ENCODE measurements at places on chromosomes 16 and 17.

DNA sequence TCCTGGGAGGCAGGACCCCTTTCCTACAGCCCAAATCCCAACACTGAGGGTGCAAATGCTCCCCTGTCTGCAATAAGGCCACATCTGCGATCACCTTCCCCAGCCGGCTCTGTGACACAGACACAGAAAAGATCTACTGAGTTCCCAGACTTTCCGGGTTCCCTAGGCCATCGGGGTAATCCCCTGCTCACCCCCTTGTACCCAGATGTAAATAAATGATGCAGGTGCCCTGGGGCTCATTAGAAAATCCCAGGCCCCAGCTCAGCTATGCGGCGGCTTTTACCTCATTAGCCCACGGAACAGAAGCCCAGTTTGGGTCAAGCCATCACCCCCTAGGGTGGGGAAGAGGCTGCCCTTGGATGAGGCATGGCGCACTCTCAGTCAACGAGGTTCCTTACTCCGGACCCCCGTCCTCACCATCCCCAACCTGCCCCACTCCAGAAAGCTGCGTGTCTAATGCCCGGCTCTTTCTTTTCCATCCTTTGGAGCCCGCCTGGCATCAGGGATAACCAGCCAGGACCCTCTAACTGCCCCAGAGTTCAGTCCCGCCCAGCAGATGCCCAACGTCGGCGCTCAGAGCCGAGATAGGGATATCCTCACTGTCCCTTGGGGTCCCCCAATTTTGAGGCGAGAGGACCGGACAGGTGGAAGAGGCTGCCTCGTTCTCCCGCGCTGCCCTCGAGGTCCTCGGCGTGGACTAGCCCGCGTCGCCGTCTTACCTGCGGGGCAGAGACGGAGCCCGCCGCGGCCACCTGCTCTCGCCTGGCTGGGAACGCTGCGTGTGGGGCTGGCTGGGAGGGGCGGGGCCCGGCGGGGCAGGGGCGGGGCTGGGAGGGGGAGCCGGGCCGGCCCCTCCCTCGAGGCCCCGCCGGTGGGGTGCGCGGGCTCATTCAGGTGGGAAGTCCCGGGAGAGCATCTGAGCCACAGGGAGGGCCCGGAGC, at the start of gene ZNF385C:
TSS of gene ZNF385C (minus strand) at position 783 of the 941 bp plus-strand sequence. CDS start 35,417 bp downstream, outside the sequence.
- no peak for DNase-seq

DNA sequence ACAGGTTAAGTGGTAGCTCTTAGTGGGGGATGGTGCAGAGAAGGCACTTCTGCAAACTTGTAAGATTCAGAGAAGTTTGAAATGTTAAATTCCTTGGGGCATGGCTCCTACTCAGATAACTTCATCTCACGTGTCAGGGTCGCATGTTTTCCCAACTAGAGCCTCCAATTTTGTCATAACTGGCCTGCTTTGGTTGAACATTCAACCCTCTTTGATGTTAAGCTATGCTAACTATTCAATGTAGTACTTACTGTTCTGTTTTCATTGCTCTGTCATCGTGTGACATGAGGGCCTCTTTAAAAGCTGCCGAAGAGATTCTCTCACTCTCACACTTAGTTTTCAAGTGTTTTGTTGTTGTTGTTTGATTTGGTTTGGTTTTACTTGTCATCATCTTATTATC, 280.8 kb downstream of the CDH11 start:
- no peak for DNase-seq

GRCh38 chr16:69927056-69927757, 23.9 kb upstream of the CLEC18A start:
- DNase-seq: no peak

DNA sequence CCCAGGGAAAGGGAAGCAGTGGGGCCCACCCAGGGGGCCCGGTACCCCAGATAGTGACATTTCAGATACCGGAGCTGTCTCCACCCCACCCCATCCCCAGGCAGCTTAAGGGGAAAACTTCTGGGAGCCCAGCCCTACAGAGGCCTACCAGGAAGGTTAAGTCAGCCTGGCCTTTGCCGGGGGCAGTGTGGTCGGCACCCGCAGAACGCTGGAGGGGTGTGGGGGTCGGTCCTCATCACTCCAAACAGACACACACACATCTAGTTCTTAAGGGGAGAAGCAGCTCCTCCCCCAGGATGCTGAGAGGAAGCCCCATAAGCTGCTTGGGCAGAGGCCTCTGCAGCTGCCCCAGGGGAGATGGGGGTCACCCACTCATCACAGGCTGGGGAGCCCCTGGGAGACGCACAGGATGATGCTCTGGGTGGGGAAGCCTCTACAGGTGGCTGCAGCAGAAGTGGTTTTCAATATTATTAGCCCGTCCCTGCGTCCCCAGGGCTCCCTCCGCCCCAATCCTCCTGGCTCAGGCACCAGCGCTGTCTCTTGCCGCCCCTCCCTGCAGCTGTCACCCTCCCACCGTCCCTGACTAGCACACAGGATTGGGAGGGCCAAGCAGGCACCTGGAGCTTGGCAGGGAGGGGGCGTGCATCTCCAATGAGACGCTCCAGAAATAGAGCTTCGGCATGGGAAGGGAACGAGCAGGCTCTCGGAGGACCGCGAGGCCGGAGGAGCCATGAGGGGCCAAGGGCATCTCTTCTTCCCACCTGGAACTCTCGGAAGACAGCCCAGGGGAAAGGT, 1.4 kb upstream of the ABR start:
- DNase-seq: no peak

- DNase-seq: no peak
These were observed 1.0 kb upstream of the MCRIP2 start for GRCh38 chr16:640614-641013.

DNA sequence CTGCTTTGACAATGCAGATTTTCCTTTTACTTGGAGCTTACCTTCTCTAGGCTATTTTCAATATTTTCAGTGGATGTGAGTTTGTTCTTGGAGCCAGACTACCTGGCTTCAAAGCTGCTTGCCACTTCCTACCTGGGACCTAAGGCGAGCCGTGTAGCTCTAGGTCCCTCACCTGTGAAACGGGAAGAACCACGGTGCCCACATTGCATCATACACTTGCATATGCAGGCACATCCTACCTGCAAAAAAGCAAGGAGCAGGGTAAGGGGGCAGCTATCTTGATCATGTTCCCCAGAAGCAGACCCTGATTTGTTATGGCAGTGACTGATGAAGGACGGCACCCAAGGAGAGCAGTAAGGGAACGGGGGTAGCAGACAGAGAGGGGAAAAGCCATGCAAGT, 27.0 kb upstream of the MPRIP start:
- DNase-seq: no peak

- peak; percentile 55 for DNase-seq
These were observed 178.7 kb downstream of the SEC14L1 start for GRCh38 chr17:77319211-77320043.

GRCh38 chr16:75282466-75283281, 31.2 kb upstream of the BCAR1 start:
- no peak for DNase-seq

DNA sequence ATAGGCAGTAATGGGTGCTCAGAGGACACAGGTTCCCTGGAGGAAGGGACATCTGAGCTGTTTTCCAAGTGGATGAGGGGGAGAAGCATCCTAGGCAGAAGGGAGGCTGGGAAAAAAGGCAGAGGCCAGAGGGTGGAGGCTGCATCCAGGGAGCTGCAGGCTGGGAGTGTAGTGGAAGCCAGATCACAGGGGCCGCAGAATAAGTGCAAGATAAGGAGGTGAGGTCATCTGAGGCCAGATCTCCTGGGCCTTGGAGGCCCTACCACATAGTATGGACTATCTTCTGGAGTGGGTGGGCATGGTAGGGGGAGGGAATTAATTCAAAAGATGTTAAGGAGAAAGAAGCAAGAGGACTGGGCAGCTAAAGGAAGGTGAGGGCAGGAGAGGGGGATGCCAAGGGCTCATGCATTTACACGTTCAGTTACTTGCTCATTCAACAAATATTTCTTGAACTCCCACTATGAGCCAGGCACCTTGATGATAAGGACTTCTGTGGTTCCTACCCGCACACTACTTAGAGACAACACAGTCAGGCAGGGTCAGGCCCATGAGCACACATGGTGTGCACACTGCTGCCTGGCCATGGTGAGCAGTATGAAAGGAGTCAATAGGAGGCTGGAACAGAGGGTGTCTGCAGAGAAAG, 2.4 kb upstream of the RIPOR1 start:
- DNase-seq: no peak

- no peak for DNase-seq
These were observed 38.0 kb downstream of the AXIN2 start for GRCh38 chr17:65523411-65523810.

DNA sequence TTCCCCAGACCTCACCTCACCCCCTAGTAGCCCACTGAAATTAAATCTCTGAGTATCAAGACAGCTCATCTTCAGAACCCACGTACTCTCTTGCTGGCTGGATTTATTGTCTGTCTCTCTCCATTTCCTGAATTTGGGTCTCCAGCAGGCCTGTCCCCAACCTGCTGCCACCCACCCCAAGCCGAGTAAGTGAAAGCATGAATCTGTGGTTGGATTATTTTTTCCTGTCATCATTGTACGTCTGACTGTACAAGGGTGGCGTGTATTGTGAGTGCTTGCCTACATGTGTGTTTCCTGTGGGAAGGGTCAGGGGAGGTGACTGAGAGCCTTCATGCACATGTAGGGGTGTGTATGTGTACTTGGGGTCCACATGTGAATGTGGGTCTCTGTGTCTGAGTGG, 5.4 kb downstream of the TNP2 start:
- no peak for DNase-seq

DNA sequence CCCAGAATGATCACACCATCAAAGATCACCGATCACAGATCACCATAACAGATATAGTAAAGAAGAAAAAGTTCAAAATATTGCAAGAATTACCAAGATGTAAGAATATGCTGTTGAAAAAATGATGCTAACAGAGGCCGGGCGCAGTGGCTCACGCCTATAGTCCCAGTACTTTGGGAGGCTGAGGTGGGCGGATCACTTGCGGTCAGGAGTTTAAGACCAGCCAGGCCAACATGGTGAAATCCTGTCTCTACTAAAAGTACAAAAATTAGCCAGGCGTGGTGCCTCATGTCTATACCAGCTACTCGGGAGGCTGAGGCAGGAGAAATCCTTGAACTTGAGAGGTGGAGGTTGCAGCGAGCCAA, 53.2 kb downstream of the CPPED1 start:
- DNase-seq: no peak

DNA sequence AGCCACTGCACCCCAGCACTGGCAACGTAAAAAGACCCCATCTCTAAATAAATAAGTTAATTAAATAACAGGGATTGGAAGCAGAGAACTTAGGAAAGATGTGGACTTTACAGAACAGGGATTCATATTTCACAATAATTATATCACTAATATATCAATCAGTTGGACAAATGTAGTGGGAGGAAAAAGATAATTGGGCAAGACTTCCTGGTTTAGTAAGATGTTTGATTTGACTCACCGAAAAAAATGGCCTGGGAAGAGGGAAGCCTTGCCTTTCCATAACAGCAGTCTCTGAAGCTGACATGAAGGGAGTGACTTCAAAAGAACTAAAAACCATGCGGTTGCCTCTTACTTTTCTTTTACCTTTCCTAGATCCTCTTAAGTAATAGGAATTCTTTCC, 15.2 kb upstream of the C17orf78 start:
- no peak for DNase-seq

GRCh38 chr17:66692421-66692690, 142.6 kb upstream of the CACNG5 start:
- DNase-seq: no peak

DNA sequence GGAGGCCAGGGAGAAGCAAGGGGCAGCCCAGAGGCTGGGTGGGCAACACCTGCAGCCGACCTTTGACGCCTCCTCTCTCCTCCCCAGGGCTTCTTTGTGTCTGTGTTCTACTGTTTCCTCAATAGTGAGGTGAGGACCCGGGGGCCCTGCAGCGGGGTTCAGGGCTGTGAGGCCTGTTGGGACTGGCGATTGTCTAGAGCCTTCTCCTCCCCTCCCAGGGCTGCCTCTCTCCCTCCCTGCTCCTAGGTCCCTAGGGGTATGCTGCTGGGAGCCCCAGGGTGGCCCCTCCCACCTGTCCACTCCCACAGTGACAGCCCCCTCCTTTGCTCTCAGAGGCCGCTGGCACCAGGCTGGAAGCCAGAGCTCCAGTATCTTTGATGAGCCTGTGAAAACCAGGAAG, 10.8 kb upstream of the SPPL2C start:
- DNase-seq: no peak

DNA sequence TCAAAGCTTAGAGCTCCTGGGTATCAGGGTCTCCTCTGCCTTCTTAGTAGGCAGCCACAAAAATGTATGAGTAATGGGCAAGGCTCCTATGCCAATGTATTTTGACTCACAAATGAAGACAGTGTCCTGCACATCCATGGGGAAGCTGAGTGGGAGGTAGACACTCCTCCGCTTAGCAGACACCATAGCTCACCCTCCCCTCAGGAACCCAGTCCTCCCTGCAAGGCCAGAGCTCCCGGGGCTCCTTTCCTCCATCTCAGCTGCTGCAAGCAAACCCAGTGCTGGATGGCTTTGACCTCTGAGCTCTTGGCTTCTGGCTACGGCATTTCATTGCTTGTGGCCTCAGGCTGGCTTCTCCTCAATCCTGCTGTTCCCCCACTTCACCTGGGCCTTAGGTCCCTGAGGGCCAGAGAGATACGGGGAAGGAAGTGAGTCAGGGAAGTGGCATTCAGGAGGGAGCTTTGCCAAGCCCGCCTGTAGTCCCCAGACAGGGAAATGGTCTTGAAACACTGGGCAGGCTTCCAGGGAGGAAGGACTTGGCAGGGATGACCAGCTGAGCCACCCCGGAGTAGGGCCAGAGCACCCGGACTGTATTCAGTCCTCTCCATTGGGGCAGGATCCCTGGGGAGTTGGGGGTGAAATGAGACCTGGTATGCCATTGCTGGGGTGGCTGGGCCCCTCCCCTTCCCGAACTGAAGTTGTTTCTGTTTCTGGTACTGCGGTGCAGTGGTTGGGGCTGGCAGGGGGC, 4.5 kb downstream of the ABCC3 start:
- no peak for DNase-seq

DNA sequence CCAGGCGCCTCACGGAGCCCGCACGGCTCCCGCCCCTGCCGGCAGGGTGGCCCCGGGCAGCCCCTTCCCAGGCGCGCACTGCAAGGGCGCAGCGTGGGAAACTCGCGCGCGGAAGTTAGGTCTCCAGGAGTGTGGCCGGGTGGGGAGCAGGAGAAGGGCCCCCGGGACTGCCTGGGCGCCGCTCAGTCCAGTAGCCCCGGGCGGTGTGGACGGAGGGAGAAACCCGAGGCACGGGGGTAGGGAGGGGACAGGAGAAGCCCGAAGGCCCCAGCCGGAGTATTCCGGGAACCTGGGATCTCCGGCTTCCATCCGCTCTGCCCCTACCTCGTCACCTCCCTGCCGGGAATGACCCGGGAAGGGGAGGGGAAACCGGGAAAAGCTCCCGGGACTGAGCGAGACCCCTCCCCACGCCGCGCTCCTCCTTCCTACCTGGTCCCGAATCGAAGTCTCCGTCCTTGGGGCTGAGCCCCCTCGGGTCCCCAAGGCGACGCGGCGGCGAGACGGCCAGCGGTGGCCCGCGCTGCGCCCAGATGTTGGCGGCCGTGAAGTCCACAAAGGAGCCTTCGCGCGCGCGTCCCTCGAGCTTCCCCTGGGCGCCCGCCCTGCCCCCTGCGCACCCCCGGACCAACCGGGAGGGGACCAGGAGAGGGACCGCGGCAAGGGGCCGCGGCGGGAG, 418 bp downstream of the SOCS3 start:
- no peak for DNase-seq

DNA sequence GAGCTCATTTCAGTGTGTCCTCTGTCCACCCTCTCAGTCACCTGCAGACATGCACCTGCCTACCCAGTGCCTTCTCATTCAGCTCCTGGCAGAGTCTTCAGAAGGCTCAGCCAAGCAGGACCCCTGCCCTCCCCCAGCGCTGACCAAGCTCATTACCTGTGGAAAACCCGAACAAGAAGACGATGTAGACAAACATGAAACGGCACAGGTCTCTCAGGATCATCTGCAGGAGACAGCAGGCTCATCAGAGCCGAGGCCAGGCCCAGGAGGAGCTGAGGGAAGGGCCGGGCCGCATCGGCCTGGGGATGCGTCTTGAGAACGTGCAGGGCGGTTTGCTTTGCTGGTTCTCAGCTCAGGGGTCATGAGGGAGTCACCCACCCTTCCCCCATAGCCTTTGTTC, 19.4 kb upstream of the TRPV3 start:
- no peak for DNase-seq
